Stimulated activated CD4-positive, alpha-beta T cell treated with anti-CD3 and anti-CD28 coated beads, Interleukin-1b, Interleukin-23, amount 100 ng/mL, for 4 hours (primary cell): ENCODE measurements at places on chromosomes 1 and 21.
A peak's percentile ranks its signal among the peaks of the same experiment; 100 is the strongest.

GRCh38 chr1:71097428-71097827, 16.6 kb upstream of the ZRANB2 start:
- DNase-seq: no peak

DNA sequence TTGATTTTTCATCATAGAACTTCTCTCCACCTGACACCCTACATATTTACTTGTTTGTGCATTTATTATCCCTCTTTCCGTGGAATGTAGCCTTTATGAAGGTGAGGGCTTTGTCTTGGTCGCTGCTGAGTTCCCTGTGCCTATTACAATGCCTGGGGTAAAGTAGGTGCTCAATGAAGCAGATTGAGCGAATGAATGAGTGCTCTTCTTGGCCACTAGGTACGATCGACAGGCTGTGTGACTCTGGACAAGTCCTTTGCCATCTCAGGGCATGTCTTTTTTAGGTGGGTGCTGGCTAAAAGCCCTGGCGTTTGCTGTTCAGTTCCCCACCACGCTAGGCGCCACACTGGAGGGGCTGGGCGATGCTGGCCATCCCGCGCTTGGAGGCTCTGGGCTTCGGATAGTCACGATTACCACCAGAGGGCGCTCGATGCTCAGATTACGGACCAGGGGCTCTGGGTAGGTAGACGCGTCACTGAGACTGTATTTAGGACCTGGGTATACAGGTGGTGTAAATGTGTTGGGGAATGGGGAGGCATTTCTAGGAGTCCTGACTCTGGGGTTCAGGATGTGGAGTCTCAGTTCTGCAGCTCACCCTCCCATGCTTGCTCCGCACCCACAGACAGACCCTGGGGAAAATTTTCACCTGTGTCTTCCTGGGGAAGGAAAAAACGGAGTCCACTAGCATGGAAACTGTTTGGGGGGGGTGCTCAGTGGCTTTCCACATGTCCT, 71.0 kb upstream of the CSF3R start:
- peak; percentile 60 for DNase-seq

DNA sequence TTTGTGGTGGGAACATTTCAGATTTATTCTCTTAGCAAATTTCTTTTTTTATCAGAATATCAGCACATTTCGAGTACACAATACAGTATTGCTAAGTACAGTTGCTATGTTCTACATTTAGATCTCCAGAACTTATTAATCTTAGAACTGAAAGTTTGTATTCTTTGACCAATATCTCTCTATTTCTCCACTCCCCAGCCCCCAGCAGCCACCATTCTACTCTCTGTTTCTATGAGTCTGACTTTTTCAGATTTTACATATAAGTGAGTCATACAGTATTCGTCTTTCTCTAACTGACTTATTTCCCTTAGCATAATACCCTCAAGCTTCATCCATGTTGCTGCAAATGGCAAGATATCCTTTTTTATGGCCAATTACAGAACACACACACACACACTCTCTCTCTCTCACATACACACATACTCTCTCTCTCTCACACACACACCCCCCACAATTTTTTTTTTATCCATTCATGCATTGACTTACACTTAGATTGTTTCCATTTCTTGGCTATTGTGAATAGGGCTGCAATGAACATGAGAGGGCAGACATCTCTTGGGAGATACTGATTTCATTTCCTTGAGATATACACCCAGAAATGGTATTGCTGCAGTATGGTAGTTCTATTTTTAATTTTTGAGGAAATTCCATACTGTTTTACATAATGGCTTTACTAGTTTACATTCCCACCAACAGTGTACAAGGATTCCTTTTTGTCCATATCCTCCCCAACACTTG, 15.7 kb downstream of the RPTN start:
- DNase-seq: no peak

DNA sequence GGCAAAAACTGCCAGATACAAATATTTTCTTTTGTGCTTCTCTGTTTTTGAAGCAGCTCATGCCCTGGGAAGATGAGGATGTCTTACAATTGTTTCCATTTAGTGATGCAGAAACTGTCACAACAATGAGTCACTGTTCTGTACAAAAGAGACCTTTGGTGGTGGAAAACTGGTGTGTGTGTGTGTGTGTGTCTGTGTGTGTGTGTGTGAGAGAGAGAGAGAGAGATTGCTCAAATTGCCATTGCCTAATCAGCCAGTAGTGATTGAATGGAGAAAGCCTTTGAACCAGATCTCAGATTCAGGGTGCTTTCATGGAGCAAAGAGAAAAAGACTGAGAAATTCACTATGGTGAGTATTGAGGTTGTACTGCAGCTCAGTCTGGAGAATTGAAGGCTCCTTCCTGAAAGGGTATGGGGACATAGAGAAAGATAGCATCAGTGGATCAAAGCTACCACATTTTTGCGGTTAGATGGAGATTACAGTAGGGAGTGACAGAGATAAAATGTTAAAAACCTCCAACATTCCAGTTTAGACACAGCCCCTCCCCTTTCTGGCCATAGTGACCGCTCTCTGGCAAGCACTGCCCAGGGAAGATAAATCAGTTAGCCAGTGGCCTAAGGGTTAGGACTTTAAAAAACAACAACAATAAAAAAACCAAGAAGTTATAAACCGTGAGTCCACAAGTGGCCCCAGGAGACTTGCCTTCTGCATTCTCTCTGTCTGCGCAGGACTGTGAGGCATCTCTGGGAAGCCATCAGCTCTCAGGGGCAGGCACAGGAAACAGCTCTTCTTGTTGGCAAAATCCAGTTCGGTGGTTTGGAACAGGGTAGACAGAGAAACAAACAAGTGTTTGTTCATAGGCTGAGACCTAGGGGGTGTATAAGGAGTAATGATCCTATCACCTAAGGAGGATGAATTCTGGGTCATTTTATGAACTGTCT, 406.5 kb downstream of the DUSP10 start:
- no peak for DNase-seq

GRCh38 chr1:165416876-165417275, 28.1 kb downstream of the RXRG start:
- DNase-seq: no peak

GRCh38 chr1:204940591-204940990, 69.9 kb downstream of the NFASC start:
- DNase-seq: no peak

GRCh38 chr1:185769136-185769535, 34.9 kb downstream of the HMCN1 start:
- DNase-seq: no peak
